ENCODE measurements at places on chromosomes 6 and 20.
A peak's percentile ranks its signal among the peaks of the same experiment; 100 is the strongest.

DNA sequence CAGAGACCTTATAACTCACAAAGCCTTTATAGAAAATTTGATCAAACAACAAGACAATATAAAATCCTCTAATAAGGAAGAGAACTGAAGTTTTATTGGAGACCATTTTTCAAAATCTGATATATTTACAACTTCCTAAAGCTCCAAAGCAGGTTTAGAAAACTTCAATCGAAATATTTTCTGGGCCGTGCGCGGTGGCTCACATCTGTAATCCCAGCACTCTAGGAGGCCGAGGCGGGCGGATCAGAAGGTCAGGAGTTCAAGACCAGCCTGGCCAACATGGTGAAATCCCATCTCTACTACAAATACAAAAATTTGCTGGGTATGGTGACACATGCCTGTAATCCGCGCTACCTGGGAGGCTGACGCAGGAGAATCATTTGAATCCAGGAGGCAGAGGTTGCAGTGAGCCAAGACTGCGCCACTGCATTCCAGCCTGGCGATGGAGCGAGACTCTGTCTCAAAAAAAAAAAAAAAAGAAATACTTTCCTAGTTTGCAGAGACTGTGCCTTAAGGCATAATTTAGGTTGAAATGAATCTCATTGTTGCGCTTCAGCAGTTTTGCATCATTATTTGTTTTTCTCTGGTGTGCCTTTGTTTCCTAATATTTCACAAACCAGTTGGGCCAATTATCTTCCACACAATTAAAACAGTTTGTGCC, 60.6 kb upstream of the ASIP start:
- no peak for DNase-seq

- peak; percentile 9 for DNase-seq
Measured at GRCh38 chr6:100573166-100573565, 108.4 kb upstream of the SIM1 start.

- no peak for DNase-seq
Measured at GRCh38 chr6:149125309-149125708, 192.2 kb upstream of the TAB2 start.

DNA sequence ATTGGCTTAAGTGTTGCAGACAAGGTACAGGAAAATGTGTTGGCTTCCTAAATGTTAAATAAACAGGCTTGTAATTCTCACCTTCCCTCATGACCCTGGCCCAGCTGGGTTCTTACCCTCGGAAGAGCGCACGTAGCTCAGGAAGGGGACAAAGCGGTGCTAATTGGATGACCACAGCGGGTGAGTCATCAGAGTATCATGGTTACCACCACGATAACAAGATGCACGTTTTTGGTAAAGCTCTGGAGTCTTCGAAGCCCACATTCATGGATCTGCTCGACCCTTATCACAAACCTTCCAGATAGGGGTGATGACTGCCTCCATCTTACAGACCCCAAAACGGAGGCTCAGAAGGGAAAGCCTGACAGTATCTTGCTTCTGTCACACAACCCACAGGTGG, 32.8 kb downstream of the APCDD1L start:
- no peak for DNase-seq

DNA sequence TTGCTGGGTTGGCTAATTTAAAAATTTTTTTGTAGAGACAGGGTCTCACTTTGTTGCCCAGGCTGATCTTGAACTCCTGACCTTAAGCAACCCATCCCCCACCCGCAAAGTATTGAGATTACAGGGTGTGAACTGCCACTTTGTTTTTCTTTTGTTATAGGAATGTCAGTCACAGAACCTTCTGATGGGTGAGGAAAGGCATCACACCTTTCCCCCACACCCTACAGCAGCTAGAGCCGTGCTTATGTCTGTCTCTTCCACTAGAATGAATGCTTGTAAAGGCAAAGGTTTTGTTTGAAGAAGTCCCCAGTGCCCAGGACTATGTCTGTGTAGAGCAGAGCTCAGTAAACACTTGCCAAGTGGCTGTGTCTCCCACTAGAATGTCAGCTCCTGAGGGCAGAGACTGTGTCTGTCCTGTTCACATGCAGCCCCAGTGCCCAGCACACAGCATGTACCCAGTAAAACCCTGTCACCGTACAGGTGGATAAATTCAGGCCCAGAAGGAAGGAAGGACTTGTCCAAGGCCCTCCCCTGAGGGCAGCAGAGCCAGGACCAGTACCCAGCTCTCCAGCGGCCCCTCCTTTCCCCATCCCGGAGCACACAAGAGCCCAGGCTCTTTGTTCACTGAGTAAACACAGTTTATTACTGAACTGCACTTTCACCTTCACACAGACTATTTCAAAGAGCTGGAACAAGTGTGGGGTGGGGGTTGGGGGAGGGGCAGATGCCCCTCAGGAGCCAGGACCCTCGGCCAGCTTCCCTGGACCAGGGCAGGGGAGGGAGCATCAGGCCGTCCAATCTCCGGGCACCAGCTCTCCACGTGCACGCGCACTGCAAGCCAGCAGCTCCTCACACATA, 26.4 kb downstream of the COX4I2 start:
- no peak for DNase-seq

DNA sequence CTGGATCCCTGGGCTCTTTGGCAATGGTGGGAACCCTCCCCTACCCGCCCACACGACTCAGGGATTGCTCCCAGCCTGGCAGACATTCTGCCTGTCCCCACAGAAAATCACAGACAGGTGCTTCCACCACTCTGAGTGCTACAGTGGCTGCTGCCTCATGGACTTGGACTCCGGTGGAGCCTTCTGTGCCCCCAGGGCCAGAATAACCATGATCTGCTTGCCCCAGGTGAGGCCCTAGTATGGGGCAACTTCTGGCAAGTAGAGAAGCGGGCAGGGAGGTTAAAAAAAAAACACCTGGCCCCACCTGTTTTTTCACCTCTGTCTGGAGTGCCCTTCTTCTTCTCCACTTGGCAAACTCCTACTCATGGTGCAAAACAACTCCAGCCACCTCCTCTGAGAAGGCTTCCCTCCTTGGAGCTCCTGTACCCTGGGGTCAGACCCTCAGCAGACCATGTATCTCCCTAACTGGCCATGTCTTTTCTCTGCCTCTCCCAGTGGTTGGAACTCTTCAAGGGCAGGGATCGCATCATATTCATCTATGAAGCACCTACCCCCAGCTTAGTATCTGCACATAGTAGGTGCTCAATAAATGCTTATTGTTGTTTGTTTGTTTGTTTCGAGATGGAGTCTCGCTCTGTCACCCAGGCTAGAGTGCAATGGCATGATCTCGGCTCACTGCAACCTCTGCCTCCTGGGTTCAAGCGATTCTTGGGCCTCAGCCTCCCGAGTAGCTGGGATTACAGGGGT, 1.1 kb downstream of the CLPSL2 start:
- DNase-seq = no peak

DNA sequence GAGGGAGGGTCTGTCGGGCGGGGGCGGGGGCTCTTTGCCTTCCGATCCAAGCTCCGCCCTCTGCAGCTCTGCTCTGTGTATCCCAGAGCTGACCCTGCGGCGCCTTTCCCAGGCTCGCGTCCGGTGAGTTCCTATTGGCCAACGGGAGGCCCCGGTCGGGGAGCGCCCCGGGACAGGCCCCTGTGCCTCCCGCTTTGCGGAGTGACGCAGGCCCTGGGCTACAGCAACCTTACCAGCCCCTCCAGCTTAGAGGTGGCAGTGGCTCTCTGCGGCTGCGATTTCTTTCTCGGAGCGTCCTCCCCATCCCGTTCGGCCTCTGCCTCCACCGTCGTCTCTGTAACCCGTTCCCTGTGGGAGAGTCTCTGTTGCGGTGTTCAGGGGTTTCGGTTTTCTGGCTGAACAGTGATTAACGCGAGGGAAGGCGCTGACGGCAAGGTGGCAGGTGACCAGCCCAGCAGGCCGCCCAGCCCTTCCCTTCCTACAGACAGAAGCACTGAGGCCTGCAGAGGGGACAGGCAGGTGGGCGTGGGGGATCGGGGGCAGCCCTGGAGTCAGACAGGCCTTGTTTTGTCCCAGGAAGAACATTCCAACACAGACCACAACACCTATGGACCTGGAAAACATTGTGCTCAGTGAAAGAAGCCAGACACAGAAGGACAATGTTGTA, 18.1 kb upstream of the CEBPB start:
- no peak for DNase-seq

GRCh38 chr6:150535151-150535804, 64.4 kb upstream of the PLEKHG1 start:
- DNase-seq = no peak

- no peak for DNase-seq
Measured at GRCh38 chr6:155939253-155939652, 483.6 kb upstream of the NOX3 start.

GRCh38 chr20:63860325-63861051, 810 bp upstream of the ABHD16B start:
- DNase-seq = no peak
